Natural killer cell treated with Interleukin-12 subunit alpha and Interleukin-12 subunit beta and Interleukin-15 and Interleukin-18, amount 100 ng/mL, for 72 hours (primary cell): ENCODE measurements at places on chromosomes 2 and 18.

DNA sequence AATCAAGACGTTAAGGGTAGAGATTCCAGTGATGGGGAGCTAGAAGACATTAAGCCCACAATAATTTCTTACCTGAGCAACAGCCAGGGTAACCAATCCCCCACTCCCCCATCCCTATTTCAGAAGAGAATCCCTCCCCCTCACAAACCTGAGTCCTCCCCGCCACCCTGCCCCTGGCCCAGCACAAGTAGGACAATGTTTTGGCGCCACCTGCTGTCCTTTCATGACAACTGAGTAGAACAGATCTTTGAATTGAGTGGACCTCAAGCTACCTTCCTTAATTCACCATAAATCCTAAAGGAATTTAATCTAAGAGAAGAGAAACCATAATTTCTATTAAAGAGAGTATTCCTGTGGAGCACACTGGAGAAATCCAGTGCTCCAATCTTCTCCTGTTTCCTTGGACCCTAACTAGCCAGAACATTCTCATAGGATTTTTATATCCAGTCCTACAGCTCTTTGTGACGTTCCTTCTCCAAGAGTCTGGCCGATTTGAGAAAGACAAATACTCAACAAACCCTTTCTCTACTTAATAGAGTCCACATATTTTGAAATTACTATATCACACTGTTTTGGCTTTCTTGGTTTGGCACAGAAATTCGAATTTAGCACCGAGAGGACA is 41.1 kb downstream of the NHEJ1 start:
- DNase-seq = no peak

GRCh38 chr2:63763391-63763941 is 78.2 kb upstream of the UGP2 start:
- DNase-seq = no peak

- peak; percentile 78 for DNase-seq
These were observed 22.8 kb downstream of the ZSCAN30 start for GRCh38 chr18:35267161-35267651.

GRCh38 chr2:11870064-11870463 is 123.6 kb downstream of the LPIN1 start:
- DNase-seq = no peak

DNA sequence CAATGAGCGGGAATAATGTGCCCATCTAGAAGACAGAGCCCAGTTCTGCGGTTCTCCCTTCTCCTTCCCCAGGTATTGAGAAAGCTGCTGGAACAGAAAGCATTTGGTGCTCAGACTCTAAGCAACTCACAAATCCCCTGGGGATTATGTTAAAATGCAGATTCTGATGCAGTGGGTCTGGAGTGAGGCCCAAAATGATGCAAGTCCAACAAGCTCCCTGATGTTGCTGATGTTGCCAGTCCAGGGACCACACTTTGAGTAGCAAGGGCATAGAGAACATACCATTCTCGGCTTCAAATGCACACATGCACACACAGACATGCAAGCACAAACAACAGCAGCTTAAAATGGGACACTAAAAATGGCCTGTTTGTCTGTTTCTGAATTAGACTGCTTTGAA is 274.8 kb upstream of the NCKAP5 start:
- DNase-seq = no peak

DNA sequence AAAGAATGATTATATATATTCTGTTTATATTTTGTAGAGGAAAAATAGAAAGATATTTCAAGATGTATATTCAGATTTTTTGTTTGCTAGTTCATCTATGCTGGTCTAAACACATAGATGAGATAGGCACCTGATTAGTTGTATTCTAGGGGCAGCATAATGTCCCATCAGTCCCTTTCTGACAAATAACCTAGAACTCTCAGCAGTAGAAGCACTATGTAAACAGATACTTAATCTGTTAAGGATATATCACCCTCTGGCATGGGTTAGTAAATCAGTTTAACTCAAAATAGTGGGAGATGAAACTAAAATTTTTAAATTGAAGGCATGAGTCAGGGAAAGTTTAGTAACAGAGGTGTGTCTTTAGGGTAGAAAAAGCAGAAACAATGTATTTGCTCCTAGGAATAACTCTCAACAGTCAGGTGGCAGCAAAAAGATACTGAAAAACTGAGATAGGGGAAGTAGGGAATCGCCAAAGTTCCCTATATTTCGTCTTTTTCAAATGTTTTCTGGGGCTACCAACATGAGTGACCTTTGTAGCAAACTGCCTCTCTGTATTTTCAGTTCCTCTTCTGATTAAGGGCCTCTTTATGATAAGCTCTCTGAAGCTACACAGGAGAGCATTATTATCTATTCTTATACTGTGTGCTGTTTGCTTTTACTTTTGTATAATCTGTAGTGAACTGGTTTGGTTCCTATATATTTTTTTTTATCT is 5.7 kb downstream of the PPP1R1C start:
- DNase-seq = no peak

- DNase-seq = no peak
These were observed 20.5 kb downstream of the CENPO start for GRCh38 chr2:24813691-24814137.

GRCh38 chr2:85838641-85839040 is 50.1 kb downstream of the ST3GAL5 start:
- no peak for DNase-seq

GRCh38 chr2:140627136-140627535 is 1503.7 kb downstream of the LRP1B start:
- no peak for DNase-seq

DNA sequence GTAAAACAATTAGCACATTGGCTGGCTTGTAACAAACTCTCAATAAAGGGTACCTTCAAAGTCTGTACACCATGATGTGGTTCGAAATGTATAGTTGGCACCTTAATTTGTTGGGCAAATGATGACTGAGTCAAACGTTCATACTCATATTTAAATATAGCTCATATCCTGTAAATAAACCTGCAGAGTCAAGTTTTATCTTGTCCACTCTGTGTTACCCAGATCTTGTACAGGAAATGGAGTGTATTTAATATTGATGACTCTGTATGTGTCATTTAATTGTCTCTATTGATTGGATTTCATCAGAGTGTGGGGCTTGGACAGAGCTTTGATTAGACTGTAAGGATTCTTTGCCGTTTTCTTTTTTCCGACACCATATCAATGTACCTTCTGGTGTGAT is 805.6 kb upstream of the ZEB2 start:
- DNase-seq = no peak

DNA sequence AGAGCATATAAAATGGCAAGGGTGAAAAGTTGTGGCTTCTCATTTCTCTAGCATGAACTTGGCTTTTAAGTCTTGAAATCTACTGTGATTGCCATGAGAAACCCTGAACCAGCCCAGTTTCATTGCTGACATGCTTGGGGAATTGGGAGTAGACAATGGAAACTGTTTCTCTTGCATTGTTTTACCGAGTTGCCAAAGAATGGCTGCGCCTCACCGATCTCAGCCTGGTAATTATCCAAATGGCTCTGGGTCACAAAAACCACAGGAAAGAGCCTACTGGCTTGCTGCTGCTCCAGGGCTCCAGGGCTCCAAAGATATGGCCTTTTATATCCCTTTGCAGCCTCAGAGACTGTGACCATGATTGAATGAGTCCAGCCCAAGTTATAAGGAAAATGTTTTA is 310.4 kb upstream of the NT5C1B start:
- no peak for DNase-seq

- no peak for DNase-seq
These were observed 44.3 kb downstream of the MYCN start for GRCh38 chr2:15984368-15985255.

- no peak for DNase-seq
These were observed 3.1 kb upstream of the TCF23 start for GRCh38 chr2:27145682-27146081.

- no peak for DNase-seq
These were observed 59.5 kb downstream of the MFSD6 start for GRCh38 chr2:190467575-190468083.

DNA sequence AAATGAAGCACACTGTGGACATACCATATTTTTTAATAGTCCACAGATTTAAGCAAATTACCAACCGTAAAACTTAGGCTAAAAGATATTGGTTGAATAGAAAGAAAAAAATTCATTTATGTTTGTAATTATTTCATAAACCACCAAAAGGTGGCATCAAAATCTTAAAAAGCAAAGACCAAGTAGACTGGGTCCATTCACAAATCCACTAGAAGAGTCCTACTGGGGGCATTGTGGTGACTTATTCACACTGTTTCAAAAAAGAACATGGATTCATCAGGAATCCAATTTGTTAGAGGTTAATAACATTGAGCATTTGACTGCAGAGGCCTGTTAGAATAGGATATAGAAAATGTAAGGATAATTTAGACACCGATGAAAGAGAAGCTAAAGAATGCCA is 194.9 kb upstream of the KYNU start:
- DNase-seq = no peak

DNA sequence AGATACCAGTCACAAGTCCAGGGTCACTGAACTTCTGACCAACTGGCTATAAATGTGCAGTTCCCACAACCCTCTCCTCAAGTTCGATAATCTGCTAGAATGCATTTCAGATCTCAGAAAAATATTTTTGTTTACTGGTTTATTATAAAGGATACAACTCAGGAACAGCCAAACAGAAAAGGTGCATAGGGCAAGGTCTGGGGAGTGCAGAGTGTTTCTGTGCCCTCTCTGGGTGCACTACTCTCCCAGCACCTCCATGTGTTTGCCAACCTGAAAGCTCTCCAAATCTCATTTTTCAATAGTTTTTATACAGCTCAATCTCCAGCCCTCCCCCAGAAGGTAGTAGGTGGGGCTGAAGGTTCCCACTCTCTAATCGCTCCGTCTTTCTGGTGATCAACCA is 85.2 kb downstream of the SKA1 start:
- no peak for DNase-seq

DNA sequence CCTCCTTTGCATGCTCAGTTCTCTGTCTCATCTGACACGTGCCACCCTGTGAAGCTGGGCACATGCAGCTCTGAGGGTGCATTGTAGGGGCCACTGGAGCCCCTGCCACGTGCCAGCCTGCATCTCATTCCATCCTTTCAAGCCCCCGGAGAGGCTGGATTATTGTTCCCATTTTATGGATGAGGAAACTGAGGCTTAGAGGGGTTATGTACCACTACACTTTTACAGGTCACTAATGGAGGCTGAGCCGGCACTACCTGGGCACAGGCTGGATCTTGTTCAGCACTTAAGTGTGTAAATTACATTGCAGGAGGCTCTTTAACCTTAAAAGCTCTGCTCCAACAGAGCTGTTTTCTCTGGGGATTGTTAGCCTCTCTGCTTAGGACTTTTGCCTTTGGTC is 47.5 kb downstream of the KCNIP3 start:
- DNase-seq = no peak

DNA sequence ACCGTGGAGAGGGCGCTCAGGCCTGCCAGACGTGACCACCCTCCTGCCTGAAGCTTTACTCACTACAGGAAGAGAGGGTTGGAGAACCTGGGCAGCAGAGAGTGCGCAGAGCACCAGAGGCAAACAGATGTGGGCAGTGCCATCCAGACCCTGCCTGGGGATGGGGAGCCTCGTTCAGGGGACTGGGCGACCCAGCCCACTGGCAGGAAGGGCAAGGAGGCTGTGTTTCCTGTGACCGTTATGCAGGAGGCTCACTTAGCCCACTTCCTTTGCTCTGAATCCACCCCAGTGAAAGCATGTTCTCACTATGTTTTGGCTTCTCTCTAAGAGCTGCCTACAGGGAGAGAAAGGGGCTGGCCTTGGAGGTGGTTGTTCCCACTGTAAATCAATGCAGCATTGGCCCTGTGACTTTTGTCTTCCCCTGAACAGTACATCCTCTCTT is 23.0 kb upstream of the ACKR3 start:
- DNase-seq = no peak

DNA sequence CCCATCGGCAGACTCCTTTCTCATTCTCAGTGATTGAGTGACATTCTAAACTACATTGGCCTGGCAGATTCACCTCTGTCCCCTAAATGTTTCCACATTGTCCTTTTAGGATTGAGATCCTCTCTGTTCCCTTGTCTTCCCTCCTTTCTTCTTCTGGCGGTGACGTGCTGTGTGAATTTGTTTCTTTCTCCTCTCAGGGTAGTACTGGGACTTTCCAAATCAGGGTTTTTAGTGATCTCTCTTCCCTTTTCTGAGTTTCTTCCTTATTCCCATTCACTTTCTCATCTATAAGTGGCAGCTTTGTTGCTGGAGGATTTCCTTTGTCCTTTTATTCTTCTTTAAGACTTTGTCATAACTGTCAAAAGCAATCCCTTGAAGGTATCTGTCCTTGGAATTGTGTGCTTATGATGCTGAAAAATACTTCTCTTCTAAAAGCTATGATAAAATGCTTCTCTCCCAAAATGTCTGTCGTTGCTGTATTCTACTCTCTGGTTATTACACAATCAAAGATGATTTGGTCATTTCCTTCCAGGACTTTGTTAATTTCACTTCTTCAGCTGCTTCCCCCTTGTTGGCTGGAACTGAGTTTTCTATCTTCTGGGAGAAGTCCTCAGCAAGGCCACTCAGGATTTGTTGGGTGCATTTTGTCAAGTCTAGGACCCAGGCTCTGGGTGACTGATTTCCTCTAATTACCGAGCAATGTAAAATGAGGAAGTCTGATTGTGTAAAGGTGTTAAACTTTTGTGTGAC is 4.9 kb upstream of the IL1B start:
- no peak for DNase-seq

DNA sequence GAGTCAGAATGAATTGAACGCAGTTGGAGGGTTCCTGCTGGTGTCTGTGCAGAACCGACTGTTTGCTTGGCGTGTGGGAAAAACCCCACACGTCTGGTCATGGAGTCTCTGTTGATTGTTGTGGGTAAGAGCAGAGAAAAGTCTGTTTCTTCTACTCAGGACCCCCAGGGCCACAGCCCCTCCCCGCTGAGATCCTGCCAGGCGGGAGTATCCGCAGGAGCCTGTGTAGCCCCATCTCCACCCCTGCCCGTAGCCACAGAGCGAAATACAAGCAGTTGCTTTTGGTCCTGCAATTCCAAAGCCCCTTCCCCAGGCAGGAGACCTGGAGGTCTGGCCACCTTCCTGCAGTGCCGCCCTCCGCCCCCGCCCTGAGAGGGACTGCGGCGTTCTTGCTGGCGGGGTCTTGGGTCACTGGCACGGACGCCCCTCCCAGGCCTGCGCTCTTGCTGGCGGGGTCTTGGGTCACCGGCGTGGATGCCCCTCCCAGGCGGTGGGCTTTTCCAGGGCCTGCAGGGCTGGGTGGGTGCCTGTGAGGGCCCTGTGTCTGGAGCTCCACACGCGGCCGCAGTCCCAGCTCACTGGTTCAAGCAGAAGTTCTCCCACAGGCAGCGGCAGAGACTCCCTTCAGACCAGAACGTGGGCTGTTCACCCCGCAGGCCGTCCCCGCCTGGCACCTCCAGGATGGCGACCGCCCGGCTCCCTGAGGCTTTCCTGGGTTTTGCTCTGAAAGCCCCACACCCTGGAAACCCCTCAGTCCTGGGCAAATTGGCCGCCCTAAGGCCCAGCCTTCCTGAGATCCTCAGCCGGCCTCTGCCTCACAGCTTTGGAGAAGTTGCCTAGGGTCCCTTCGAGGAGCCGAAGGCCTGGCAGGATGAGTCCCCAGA is 76.0 kb upstream of the CTDP1 start:
- DNase-seq = peak; percentile 25
